ENCODE measurements at places on chromosomes 3 and 15.

GRCh38 chr15:89669941-89670340, 9.2 kb downstream of the PLIN1 start:
- no peak for DNase-seq

- DNase-seq, result no peak
Measured at GRCh38 chr3:88298189-88298588, 148.4 kb downstream of the C3orf38 start.

DNA sequence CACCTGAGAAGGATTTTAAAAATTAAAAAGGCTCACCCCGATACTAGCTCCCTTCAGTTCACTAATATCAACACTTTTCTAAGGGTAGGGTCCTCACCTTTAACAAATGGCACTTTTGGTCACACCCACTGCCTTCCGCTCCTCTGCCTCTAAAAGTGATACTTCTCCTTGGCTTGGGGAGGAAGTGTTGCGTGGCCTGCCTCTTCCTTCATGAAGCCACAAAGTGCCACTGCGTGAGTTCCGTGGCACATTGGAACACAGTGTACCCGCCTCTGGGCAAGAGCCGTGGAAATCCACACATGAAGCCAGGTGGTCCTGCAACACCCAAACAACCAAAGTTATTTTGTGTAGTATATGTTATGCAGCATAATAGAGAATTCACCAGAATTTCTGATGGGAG, 3.9 kb downstream of the B4GALT4 start:
- no peak for DNase-seq

DNA sequence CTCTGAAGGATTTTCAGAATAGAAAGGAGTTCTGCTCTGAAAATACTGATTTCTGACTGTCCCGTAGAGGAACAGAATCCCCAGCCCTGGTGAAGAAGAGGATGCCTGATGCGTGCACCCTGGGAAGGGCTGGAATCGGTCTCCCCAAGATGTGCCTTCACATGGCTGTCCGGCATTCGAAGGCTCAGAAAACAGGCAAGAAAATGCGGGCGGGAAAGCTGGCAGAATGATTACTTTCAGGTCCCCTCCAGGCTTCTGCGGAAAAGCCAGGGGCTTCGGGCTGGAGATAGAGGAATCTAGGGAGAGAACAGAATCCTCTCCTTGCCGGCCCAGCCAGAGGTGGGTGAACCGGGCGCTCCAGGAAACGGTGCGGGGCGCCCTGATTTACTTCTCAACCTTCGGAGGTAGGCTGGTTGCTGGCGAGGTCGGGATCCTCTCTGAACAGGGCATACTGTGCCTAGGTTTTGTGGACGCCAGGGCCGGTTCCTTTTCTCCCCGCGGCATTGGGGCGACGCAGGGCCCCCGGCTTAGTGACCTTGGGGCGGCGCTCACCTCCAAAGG, 2.5 kb downstream of the FOXL2NB start:
- no peak for DNase-seq

DNA sequence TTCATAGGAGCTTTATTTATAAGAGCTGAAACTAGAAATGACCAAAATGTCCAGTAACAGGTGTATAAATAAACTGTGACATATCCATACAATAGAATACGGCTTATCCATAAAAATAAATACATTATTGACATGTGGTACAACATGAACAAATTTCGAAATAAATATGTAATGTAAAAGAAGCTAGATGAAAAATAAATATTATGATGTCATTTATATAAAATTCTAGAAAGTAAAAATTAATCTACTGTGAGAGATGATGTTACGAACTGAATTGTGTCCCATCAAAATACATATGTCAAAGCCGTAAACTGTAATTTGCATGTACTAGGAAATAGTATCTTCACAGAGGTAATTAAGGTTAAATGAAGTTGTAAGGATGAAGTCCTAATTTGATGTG, 1104.9 kb downstream of the NSUN3 start:
- DNase-seq, result no peak

DNA sequence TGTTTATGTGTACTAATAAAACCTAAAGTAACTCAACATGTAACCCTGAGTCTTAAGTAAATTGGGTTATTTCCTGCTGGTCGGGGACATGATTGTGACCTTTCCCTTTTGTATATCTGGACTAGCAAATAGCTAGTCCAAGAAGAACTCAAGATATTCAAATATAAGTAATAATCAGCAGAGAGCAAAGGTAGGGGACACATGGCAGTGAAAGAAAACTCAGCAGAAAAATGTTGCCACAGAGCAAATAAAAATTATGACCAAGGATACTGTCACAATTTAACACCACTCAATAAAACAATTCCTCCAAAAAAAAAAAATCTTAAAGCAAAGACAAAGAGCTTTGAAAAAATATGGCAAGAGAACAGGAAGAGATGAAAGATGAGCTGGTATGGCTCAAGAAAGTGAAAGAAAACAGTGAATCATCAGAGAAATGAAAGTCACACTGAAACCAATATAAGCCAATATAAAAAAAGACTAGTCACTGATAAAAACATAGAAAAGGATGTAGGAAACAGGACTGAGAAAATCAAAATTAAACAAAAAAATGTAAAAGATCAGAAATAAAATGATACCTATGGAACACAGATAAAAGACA, 43.4 kb downstream of the HLTF start:
- DNase-seq, result no peak

DNA sequence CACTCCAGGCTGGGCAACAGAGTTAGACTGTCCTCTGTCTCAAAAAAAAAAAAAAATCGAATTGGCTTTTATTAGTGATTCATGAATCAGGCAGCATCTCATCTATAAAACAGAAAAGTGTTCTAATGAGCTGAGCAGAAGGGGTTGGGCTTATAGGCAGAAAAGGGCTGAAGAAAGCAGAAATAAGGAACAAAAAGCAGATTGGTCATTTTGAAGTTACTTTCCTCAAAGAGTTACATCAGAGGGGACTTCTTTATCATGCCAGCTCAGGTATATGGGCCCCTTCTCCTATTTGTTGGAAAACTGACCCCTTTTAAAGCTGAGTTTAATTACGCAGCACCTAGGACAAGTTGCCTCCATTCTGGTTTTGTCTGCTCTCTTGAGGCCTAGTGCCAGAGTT, 722 bp upstream of the POGLUT1 start:
- no peak for DNase-seq

- DNase-seq, result no peak
Measured at GRCh38 chr3:117200962-117201361, 491.4 kb downstream of the TUSC7 start.

DNA sequence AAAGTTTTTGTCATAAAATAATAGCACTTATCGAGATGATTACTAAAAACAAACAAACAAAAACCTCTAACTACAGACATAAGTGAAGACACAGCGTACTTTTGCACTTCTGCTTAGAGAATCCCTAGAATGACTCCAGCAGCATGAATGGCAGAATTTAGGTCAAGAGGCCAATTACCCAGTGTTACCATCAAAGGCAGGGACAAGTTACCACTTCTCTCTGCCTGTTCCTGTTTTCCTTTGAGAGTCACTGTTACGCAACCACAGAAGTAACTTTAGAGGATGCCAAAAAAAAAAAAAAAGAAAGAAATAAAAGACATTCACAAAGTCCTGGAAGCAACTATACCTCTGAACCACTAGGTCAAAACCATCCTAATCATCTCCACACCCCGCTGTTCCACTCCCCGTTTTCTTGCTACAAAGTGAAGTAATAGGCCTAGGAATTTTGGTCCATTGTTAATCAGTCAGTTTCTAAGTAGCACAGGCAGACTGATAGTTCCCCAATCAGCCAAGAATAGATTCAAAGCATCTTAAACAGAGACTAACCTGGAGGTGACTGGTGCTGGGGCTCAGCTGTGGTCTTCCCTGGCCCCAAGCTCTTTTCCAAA, 41.9 kb downstream of the FMN1 start:
- DNase-seq, result no peak

GRCh38 chr3:4740397-4741105, 238.7 kb upstream of the BHLHE40 start:
- no peak for DNase-seq

DNA sequence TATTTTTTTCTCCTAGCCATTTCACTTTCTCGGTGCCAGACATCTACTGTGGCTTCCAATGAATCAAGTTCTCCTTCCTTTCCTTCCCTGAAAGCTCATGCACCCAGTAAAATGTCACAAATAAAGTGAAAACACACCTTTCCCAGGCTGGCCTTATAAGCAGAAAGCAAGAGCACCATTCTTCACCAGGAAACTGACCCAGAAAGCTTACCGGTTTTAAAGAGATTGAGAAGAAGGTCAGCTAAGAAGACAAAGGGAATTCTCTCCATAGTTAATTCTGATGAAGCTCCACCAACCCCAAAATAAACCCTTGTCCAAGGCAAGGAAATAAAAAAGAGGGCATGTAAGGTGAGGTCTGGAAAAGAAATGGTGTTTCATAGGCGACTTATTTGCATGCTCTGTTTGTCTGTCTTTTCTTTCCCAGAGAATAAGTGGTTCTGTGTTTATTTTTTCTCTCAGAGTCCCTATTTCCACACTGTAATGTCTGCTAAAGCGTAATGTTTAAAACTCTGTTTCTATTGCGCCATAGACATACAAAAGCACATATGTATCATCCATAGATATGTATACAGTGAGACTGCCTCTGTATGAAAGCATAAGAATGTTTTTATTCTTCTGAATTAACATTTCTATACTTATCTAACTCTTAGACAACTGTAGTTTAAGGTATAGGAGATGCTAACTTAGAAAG, 2.8 kb downstream of the LSAMP start:
- DNase-seq, result no peak

DNA sequence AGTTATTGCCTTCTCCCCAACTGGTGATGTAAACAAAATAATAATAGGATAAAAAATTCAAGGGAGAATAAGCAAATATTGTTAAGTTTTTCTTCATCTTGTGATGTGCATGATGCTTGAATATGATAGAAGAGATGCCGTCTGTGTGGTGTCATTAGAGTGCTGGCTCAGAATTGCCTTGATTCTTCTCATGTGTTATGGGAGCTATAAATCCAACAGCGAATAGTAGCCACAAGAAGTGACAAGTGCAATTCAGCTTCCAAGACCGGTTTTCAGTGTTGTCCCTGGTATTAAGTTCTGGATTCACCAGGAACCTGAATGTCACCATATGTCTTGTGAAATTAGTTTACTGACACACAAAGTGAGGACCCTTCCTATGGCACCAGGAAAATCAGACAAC, 547.0 kb downstream of the NSUN3 start:
- no peak for DNase-seq

DNA sequence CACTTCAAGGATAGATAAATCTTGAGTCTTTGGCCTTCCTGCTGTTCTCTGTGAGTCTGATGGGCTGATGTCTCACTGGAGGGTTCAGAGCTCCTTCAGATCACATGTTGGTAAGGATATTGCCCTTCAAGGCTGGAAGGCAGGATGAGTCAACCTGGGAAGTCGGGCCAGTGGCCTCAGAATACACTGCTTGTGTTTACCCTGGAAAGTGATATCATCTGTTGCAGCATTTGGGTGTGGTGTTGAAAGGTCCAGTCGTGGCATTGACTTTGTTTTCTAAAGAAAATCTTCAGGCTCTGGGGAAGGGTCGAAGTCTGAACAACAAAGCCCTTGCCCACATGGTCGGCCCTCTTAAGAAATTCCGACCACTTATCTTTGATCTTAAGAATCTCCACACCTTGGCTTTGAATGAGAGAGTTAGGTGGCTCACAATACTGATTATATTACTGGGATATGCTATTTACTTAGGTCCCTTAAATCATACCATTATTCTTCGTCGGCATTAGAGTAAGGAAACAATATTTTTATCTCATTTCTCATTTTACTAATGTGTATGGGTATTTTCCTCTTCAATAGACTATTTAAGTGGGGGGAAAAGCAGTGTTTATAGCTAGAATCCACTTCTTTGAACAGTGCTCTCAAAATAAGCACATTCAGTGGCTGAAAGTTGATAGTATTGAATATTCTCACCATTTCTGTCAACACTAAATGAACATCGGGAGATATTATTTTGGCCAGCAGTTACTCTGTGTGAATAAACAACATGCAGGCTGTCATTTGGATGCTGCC, 303.9 kb upstream of the RASGRP1 start:
- no peak for DNase-seq

DNA sequence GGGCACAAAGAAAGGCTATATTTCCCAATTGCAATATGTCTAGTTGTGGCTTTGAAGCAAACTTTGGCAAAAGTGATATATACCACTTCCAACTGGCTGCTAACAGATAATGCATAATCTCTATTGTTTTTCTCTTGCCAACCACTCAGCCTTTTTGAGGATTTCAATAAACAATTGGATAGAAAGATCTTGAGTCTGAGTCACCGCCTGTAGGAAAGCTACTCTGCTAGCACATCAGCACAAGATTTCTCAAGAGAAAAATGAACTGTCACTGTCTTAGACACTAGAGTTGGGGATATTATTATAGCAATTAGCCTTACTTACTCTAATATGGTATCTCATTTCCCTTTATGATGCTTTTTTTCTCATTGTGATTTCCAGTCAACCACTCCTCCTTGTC, 119.7 kb downstream of the SST start:
- no peak for DNase-seq

GRCh38 chr3:188581792-188582191, 427.8 kb downstream of the LPP start:
- no peak for DNase-seq

DNA sequence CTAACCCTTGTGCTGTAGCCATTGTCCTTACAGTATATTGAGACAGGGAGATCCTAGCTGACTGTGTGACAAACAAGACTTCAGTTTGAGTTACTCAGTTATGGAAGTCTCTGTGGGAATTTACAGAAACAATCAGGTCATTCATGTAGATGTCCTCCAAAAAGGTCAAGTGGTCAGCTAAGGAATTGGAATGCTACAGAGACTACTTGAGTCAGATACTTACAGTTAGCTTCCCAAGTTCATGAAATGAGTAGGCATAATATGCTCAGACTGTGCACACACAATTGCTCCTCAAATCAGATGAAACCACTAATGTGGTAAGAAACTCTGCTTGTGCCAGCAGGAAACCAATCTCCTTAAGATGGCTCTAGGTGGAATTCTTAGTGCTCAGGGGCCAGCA, 985.7 kb downstream of the NSUN3 start:
- DNase-seq, result no peak

DNA sequence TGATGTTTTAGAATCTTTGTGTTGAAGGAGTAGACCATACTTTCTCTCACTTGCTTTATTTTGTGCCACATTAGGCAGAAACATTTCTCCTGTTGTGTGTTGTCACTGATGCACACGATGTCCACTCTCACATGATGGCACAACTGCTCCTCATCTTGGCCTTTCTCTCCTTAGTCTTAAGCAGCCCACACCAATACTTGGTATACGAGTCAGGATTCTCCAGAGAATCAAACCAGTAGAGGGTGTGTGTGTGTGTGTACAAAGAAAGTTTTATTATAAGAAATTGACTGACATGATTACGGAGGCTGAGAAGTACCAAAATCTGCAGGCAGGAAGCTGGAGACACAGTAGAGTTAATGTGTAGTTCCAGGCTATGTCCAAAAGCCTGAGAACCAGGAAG, 187.1 kb downstream of the ALCAM start:
- DNase-seq, result no peak

Data from heart left ventricle (tissue), 16 donors.